ENCODE measurements at places on chromosomes 4 and X.
A peak's percentile ranks its signal among the peaks of the same experiment; 100 is the strongest.

- no peak for DNase-seq
These were observed 38.5 kb upstream of the POU3F4 start for GRCh38 chrX:83469551-83469950.

DNA sequence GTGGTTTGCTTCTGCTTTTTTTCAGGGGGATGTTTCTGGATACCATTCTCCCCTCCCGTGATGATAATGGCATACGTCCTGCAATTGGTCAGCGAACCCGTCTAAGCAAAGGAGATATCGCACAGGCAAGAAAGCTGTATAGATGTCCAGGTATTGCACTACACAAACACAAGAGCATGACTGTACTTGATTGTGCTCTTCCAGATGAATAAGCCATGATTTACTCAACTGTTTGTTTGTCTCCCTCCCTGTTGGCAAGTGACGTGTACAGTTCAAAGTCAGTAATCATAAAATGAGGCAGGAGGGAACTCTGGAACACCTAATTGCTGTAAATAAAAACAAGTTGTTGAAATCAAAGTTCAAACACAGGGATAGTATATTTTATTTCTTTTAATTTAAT, 141.4 kb downstream of the TLL1 start:
- no peak for DNase-seq

DNA sequence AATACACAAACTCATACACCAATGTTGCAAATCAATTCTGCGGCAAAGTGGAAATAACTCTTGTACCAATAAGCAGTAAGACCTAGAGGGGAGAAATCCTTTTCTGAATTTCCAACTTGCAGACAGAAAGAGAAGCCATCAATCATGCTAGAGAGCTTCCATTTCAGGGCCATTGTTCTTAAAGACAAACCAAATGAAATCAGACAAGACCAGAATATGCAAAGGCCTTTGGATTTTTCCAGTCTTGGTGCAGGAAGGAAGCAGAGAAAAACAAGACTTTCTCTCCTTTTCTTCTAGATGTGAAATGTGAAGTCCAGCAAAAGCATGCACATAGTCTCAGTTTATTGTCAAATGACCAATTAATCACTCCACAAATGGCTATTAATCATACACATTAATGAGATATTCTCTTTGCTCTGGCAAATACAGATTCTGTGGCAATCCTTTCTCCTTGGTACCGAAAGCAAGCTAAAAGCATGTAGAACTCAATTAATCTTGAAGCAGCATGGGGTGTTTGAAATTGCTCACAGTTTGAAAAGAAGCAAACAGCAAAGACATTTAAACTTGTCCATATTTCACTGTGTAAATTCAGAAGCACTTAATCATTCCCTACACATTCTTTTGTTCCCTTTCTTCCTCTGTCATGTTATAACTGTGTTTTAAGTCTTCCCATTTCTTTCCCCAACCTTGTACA, 466.1 kb downstream of the GPAT3 start:
- DNase-seq: no peak

DNA sequence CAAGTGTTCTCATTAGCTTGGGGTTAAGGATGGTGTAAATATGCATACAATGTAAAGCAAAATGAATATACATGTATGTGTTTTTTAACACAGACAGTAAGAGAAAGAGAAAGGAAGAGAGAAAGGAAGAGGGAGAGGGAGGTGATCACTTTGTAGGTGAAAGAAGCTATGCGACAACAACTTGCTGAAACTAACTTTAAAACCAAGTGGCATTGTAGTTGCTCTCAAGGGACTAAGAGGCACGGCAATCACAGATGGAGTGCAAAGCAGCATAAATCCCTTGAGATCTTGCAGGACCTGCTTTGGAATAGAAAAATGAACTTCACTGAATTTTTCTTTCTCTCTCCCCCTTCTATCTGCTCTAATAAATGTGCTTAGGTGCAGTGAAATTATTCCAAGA, 1665.0 kb upstream of the TENM3 start:
- no peak for DNase-seq

DNA sequence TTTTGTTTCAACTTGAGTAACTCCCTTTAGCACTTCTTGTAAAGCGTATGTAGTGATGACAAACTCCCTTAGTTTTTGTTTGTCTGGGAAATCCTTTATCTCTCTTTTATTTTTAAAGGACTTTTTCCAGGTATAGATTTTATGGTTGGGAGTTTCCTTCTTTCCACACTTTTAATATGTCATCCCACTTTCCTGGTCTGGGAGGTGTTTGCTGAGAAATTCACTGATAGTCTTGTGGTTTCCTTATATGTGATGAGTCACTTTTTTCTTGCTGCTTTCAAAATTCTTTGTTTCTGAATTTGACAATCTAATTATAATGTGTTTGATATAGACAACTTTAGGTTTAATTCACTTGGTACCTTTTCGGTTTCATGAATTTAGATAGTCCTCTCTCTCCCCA, 353.9 kb downstream of the GPAT3 start:
- peak; percentile 32 for DNase-seq

DNA sequence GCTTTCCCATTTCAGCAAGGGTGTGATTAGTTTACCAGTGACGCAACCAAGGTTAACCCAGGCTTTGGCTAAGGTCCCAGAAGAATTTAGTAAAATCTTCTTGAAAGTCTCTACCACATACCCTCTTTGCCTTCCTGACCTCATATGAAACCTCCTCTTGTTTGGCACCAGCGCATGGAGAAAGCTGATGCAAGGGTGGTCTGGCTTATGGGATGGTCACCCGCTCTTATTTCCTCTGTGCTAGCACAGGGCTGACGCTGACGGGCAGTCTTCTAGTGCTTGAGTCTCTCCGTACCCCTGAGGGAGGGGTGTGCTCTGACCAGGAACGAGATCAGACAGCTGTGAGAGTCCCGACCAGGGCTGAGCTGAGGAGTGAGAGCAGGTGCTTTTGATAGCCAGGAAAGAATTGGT, 137.6 kb downstream of the TENM3 start:
- DNase-seq: peak; percentile 23

DNA sequence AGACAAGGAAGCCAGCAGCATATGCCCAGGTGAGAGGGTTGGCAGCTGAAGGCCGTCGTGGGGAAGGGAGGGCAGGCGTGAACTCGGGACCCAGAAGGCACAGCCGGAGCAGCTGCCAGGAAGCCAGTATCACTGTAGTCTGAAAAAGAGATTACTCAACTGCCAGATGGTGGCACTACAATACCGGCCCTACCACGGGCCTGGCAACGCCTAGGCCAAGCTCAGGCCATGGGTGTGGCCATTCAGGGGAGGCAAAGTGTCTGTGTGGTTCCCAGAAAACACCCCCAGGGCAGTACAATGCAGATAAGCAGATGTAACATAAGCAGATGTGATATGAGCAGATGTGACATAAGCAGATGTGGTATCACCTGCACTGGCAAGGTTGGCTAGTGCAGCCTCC, 236.0 kb downstream of the AFAP1 start:
- no peak for DNase-seq

DNA sequence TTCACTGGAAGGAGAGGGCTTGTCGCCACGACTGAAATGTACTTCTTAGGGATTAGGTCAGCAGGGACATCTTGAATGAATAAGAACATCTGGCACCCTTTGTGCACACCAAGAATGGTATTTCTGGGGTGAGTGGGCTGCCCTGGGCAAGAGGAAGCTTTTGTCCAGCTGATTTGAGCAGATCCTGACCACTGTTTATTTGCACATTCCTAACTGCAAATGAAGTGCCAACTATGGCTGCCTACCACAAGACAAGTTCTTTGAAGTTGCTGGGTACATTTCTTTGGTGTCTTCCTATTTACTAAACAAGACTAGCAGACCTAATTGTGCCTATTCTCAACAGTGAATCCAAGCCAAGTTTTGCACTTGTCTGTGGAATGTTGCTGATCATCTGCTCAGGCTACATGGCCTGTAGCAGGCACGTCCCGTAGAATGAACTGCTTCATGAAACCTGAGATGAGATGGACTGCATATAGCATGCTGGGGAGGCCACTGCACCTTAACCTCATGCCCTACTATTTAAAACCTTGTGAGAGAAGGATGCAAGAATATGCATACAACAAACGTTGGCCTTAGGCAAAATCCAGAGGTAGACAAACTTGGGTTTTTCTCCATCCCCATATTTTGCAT, 45.0 kb downstream of the PIR start:
- peak; percentile 14 for DNase-seq

DNA sequence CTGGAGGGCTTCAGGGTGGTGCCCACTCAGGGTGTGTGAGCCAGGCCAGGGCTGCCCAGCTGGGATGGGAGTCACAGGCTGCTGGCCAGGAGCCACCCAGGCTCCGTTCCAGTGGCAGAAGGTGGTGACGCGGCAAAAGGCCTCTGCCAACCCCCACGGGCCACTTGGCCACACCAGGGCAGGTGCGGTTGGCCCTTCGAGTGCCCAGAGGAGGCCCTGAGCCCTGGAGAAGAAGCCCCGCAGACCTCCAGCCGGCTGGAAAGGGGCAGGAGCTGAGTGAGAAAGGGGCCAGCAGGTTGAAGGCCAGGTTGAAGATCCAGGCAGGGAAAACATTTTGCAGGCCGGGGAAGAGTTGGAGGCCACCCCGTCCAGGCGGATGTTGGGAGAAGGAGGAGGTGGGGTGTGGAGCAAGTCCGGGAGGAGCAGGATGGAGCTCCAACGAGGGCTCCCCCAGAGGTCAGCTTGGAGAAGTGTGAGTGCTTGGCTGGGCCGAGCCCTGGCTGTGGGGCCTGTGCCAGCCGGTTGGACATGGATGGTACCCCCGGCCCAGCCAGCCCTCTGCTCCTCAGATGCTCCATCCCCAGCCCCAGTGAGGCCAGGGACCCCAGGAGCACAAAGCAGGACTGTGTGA, 2.8 kb upstream of the CPLX1 start:
- DNase-seq: no peak

DNA sequence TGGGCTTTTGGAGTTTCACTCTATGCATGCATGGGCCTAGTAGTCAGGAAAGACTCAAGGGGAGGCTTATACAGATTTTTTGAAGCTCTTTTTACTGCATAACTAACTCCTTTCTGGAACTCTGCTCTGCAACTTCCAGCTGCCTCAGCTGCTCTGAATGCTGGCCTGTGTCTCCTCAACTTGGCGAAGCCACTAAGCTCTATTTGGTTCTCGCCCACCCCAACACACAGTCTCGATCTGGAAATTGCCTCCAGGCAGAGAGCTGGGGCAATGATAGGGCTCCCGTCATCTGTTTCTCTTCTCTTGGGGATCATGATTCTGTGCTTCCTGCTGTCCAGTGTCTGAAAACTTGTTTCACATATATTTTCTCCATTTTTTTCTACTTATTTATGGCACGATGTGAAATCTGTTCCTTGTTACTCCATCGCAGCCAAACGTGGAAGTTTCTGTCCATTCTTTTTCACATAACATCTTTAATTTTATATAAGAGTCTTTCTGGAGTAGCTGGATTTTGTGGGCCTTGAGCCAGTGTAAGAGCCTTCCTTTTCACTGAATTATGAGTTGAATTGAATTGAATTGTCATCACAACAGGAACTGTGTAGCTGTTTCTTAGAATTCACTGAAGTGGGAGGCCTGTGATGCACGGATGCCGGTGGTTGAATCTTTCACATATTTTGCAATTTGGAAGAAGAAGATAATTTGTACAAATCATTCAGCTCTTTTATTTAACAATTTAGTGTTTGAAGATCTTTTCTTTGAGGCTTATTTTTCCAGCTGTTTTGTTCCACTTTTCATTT, 9.0 kb downstream of the ZNF275 start:
- DNase-seq: no peak

- DNase-seq: no peak
These were observed 129.3 kb downstream of the SLIT2 start for GRCh38 chr4:20381005-20381404.

DNA sequence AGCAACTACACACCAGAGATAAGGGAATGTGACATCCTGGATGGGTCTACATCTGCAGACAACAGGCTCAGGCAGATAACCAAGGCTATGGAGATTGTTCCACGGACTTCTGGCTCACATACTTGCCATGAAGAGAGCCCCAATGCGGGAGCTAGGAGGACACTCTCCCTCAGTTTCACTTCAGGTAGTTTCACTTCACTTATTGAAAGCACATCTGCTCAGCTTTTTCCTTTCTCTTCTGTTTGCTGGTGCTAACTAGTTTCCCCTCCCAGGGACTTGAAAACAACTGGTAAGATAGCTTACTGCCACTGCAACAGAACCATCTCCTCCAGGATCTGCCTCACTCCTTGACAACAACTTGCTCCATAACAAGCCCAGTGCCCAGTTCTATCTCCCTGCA, 1.4 kb upstream of the CT47C1 start:
- DNase-seq: no peak
